Mammary epithelial cell (primary cell): ENCODE measurements at places on chromosomes 3 and 15. TPM values are rescaled to one million over a fixed set of nuclear protein-coding genes. Genes with fewer than 3 reads are reported as not detected.

Gene PRC1
- 40.7 and 100 TPM in 2 replicates for total RNA-seq

GRCh38 chr3:143120716-143121240 is 1.2 kb downstream of the CHST2 start:
- DNase-seq: peak; percentile 40

GRCh38 chr3:78728406-78729145 is 1039.2 kb downstream of the ROBO1 start:
- peak; percentile 48 for DNase-seq

DNA sequence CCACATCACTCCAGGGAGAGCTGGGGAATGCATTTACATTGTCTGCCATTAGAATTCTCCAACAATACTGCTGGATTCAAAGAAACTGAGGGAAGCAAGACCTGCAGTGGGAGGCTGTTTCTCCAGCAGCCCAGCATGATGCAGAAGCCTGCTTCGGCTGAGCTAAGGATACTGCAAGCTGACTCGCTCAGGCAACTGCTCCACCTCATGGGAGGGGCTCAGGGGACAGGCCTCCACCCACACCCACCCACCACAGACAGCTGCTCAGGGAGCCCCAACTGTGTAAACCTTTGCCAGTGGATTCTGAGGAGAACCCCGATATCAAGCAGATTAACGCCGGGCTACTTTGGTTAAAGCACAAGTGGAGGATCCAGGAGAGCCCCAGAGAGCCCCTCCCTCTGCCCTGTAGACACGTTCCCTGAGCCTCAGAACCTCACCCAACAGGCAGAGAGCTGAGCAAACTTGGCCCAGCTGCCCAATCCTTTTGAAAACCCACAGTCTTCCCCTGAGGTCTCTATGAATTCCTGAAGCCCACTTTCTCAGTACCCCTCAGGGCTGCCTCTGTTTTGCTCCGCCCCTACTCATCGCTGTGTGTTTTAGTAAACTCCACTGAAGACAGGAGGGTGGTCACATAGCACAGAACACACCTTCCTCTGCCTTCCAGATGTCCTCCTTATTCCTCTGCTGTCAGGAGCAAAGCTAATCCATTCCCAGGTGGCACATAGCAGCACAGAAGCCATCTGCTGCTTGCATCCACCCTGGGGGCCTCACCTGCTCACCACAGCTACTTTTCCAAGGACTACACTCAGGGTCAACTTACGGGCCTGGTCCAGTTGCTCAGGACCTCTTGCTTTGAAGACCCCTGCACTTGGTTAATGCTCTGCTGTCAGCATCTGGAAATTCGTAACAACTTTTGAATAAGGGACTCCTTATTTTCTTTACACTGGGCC is 269.0 kb downstream of the ABHD5 start:
- DNase-seq: no peak

DNA sequence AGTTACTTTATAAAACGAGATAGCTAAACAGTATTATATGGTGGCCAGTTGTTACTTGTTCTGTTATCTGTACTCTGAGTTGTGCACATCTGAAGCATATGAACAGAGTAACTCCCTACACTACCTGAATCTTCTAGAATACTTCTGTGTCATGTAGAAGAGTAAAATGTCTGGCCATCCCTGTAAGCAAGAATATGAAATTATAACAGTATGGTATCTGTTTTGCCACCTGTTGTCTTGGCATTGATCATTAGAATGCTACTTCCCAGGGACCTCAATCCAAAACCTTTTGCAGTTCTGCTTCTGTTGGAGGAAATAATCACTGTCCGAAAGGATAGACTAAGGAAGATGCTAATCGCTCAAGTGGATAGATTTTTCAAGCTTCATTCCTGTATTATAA is 1.9 kb downstream of the TEX9 start:
- no peak for DNase-seq
